ENCODE measurements at places on chromosomes 2 and 18.

DNA sequence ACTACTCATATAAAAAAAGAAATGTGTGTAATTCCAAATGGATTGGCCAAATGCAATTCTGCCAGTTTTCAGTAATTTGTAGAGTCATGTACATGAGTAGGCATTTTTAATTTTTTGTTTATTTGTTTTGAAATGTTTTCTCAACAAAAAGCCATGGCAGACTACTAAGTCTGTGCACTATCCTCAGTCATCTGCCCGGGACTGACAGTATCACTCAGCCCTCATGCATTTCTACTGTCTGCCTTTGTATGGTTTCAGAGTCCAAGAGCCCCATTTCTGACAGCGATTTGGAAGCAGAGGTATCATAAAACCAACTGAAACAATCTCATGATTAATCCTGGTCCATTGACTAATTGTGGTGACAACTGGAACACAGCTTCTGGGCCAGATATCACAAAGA, 109.9 kb upstream of the NYAP2 start:
- no peak for DNase-seq

GRCh38 chr2:64203858-64204632, 59.8 kb upstream of the PELI1 start:
- DNase-seq = peak; percentile 90

- DNase-seq = no peak
Observed at GRCh38 chr2:231934441-231935206, 8.4 kb upstream of the NPPC start.

DNA sequence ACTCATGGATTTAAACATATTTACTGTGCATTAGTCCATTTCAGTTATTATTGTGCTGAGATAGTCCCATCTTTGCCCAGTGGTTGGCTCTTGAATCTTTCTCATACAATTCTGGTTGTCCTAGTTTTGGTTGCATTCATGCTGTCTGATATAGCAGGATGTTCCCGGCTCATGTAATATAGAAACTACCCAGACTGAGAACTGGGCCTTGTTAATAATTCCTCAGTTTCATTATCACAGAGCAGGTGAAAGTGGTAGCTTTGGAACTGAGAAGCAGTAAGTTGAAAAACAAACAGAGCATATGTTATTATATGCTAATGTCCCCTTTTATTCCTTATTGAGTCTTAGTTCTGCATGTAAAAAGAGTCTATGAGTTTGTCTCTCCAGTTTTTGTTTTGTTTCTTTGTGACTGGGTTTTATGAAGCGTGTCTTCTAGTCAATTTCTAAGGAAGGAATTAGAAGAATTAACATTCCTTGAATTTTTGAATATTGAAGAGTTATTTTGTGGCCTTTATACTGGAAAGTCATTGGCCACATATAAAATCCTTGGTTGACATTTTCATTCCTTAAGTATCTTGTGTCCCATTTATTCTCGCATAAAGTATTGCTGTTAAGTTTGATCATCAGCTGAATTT, 43.3 kb downstream of the EIF5B start:
- DNase-seq = no peak

GRCh38 chr2:195438692-195439091, 218.3 kb upstream of the SLC39A10 start:
- DNase-seq = no peak

DNA sequence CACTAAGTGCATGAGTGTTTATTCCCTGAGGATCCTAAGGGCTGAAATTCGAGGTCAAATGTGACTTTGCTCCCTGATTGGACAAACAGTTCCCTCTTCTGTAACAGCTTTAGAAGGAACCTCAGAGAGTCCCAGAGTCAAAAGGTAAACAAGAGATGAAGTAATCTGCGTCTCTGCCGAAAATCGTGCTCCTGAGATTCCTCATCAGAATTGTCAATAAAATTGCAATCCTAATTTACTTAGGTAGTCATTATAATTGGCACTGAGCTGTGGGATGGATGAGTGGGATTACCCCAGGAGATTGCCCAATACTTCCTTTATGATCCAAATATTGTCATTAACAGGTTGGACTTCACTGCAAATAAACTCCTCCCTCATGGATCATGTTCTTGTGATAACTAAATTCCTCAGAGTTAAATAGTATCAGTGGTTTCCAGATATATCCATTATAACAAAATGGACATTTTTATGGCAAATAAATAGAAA, 907 bp upstream of the SUCLG1 start:
- DNase-seq = no peak

DNA sequence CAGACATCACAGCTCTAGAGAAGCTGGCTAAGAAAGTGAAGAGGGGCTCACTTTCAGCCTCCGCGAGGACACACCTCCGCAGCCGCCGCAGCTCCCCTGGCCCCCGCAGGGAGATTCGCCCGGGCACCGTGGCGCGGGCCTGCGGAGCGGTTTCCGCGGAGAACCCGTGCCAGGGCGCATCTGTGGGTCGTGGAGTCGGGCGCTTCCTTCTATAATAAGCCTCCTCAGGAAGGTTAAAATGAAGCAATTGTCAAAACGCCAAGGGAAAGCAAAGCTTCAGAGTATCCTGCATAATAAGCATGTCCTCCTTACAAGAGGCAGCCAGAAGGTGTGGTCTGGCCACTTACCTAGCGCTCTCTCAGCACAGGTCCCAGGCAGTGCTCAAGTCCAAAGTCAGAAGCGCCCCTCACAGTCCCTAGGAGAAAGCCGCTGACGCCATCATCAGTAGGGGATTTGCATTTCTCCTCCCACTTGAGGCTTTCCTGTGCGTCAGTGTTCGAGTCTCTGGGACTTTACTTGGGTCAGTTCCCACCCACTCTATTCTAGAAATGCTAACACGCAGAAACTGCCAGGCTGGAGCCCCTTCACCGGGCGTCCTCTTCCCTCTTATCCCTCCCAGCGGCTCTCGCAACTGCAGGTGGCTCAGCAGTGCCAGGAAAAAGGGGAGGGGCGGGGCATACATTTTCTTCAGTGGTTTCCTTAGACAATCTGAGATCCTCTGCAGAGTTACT, at the start of gene STAT4:
STAT4 (minus strand) TSS at position 395 of the 731 bp plus-strand sequence. CDS start 2,791 bp downstream, outside the sequence.
- peak; percentile 42 for DNase-seq

DNA sequence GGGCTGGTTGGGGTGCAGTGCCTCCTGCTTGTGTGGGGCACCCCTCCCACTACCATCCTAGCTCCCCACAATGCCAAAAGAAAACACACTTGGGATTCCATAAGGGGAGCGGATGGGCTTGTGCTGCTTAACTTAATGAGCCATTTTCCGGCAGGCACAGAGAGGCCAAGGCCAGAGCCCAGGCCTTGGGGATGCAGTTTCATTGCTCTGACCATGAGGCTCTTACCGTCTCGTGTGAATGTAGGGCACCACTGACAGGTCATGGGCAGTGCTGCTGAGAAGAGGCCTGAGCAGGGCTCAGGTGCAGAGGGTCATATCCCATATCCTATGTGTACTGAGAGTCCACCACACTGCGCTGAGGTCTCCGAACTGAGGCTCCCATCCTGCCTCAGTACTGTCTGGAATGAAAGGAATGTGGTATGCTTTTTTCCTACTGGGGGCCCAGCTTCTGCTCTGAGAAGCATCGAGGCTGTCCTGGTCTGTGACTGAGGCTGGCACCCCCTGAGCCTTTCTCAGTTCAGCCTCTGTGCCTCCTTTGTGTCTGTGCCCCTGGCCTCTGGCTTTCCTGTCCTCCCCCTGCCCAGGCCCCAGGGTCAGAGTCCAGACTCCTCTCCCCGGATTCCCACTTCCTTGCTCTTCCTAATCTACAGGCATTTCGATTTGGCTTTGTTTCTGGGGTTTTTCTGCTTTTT, 45.2 kb upstream of the MAPRE3 start:
- peak; percentile 20 for DNase-seq

DNA sequence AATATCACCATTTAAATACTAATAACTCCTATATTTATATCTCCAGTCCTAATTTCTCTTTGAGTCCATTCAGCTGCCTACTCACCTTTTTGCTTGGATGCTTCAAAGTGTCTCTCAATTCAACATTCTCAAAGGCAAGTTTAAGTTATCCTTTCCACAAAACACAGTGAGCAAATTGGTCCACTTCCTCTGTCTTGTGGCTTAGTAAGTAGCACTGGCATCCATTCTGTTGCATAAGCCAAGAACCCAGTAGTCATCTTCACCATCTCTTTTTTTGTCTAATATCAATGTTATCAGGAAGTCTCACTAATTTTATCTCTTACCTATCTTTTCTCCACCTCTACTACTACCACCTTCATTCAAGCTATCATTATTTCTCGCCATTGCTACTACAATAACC, 27.4 kb upstream of the IL1RL1 start:
- DNase-seq = no peak

- no peak for DNase-seq
Observed at GRCh38 chr2:24176326-24176725, 1.5 kb downstream of the FAM228A start.

DNA sequence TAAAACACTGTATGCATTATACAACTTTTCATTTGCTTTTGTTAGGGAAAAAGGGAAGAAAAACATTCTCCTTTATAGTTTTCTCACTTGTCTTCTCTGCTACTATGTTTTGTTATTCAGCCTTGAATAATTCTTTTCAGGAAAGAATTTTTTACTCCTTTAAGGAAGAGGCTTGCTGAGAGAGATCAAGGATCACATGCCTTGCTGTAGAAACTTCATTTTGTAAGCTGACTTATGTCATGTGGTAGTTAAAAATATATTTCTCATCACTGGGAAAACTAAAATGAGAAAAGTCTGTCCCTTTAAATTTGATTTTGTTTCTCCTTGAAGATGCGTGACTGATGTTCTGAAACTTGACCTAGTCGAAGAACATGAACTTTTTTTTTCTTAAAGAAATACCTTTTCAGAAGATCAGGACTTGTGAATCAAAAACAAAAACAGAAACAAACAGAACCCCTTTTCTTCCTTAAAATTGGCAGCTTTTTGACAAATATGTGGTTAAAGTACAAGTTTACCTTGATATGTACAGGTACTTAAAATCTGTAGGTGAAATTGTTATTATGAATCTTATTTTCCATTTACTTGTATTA, 145.1 kb downstream of the COMMD1 start:
- DNase-seq = no peak

DNA sequence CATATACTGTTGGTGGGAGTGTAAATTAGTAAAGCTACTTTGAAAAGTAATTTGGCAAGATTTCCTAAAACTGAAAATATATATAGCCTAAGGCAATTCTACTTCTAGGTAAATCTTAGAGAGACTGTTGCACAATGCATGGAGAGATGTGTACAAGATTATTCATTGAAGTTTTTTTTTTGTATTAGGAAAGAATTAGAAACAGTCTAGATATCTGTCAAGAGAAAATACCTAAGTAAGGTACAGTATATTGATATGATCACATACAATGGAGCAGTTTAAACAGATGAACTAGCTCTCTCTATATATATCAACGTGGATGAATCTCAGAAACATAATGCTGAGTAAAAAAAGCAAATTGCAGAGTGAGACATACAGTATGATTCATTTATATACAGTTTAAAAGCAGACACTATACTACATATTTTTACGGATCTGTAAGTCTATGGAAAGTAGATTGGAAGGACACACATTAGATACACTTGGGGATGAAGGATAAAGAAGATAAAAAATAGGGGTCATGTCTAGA, 59.3 kb upstream of the ACVR1 start:
- DNase-seq = no peak

GRCh38 chr2:109604597-109604996, 9.2 kb downstream of the SEPTIN10 start:
- DNase-seq = peak; percentile 77

DNA sequence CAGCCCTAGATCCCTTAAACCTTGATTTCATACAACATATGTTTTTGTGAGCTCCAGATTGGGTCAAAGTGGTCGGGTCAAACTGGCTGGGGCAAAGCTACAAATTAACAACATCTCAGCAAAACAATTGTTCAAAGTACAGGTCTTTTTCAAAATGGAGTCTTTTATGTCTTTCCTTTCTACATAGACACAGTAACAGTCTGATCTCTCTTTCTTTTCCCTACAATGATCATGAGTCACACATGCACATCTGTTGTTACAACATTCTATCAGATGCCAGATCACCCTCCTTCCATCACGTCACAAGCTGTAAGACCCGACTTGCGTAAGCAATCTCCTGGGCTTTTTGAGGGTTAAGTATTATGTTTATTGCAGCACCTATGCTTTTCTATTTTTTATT, 55.1 kb downstream of the RHOB start:
- peak; percentile 99 for DNase-seq

- DNase-seq = peak; percentile 3
Observed at GRCh38 chr2:70357684-70358071, 55.8 kb upstream of the FAM136A start.

GRCh38 chr2:210452194-210452593, 24.4 kb downstream of the LANCL1 start:
- no peak for DNase-seq

GRCh38 chr18:10930076-10930475, 219.3 kb downstream of the PIEZO2 start:
- DNase-seq = no peak

DNA sequence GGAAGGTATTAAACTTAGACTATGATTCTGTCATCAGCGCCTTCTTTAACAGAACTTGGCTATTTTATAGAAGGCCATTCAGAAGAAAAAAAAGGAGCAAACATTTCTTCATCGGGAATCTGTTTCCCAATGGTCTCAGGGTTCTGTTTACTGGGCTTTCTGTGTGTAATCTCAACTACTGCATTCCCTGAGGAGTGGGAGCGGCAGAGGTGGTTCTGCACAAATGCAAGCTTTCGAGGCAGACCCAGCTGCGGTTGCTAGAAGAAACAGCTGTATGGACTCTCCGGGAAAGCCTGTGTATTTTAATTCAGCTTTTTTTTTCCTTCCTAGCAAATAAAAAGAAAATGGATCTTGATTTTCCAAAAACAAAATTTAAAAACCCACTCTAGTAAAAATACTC, 250.7 kb downstream of the NAPG start:
- DNase-seq = no peak

DNA sequence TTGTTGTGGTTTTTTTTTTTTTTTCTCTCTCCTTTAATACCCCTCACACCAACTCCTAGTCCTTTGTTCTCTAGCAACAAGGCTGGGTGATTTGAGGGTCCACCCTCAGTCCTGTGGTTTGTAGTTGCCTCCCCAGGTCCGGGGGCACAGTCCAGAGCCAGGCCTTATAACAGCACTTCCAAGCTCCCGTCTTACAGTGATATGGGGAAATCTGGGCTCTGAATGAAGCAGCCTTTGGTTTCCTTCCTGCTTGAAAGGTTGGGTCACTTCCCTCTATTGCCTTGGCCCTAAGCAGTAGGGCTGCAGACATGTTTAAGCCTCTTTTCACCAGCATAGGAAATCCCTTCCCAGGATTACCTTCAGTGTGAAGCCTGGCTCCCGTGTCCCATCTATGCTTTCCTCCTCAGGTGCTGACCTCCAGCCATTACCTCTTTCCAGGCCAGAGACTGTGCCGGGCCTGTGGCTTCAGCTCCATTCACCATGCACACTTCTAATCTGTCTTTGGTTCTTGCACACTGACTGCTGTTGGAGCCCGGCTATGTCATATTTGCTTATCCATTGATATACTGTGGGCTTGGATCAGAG, 21.2 kb upstream of the NTSR2 start:
- DNase-seq = no peak
